ENCODE measurements at places on chromosomes 5 and 9. TPM values are rescaled to one million over a fixed set of nuclear protein-coding genes. Genes with fewer than 3 reads are reported as not detected.

DNA sequence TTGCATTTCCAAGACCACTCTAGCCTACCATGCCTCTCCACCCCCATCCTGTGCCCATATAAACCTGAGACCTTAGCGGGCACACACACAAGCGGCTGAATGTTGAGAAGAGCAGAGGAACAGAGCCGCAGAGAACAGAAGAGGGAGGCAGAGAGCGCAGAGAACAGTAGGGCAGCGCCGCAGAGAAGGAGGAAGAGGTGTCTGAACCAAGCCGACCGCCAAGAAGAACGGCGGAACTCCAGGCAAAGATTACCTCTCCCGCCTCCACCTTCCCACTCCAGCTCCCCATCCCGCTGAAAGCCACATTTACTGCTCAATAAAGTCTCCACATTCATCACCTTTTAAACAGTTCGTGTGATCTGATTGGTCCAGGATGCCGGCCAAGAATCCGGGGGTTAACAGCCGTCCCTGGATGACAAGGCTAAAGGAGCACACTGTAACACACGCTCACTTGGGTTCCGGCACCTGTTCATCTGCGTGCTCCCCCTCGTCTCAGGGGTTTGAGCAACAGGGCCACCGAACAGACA is 33.2 kb downstream of the GRIN3A start:
- no peak overlapping the region for H3K27ac ChIP-seq
- no peak for DNase-seq
- H3K36me3 ChIP-seq = no peaks in the 10 kb centered on the region
- H3K4me3 ChIP-seq = no peak overlapping the region
- no peaks in the 10 kb centered on the region for H3K27me3 ChIP-seq

DNA sequence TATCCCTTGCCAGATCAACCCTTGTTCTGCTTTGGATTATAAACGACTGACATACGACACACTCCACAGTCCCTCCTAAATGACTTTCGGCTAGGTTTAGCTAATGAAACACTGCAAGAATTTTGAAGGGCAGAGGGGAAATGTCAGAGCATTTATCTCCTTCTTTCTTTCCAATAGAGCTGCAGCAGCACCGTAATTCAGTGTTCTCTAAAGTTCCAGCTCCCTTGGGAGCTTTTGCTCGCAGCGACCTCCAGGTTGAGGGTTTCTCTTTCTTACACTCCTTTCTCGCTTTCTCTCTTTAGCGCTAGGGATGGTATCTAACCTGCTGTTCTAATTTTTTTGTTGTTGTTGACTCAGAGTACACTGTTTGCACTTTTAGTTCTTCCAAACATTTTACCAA is 467.1 kb upstream of the ST8SIA4 start:
- no peak for DNase-seq
- no peak overlapping the region for H3K4me3 ChIP-seq
- no peaks in the 10 kb centered on the region for H3K4me1 ChIP-seq

The HTR1A gene
- total RNA-seq = not detected

- no peaks in the 10 kb centered on the region for H3K4me1 ChIP-seq
- H3K27ac ChIP-seq = no peak overlapping the region
- no peaks in the 10 kb centered on the region for H3K27me3 ChIP-seq
- H3K36me3 ChIP-seq = no peaks in the 10 kb centered on the region
These were observed 599.6 kb upstream of the GRAMD2B start for GRCh38 chr5:125823572-125823971.

GRCh38 chr5:113807427-113807991 is 294.0 kb downstream of the YTHDC2 start:
- no peak for DNase-seq
- H3K27ac ChIP-seq = peak overlapping the region; percentile 73
- H3K4me3 ChIP-seq = no peak overlapping the region
- no peaks in the 10 kb centered on the region for H3K36me3 ChIP-seq

DNA sequence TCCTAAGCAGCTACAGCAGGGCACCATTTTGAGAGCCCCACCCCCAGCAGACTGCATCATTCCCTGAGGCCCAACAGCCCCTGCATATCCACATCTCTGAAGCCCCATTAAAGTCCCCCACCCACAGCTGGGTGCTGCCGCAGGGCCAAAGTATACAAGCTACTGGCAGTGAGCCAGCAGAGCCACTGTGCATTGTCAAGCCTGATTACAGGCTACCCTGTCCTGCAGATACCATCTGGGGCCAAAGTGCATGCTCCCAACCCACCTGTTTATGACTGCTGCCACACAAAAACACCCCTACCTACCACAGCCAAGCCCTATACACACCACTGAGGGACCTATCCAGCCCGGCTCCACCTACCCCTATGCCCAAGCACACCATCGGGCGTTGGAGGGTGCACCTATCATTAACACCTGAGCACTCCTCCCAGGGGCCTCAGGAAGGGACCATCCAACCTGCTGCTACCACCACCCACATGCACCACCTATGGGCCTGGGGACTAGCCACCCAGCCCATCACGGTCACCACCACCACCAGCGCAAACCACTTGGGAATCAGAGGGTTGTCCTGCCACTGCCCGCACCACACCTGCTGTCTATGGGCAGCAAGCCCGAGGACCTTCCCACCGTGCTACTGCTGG is 105.0 kb downstream of the PLPP1 start:
- H3K36me3 ChIP-seq = peaks cover 44% of the 10 kb centered on the region
- DNase-seq = no peak
- H3K4me3 ChIP-seq = no peak overlapping the region
- H3K4me1 ChIP-seq = no peaks in the 10 kb centered on the region
- peak overlapping the region; percentile 63 for H3K27ac ChIP-seq

GRCh38 chr9:112551641-112552040 is 65.0 kb downstream of the KIAA1958 start:
- H3K4me3 ChIP-seq = no peak overlapping the region
- H3K4me1 ChIP-seq = no peaks in the 10 kb centered on the region
- no peak for DNase-seq
- H3K36me3 ChIP-seq = no peaks in the 10 kb centered on the region

The STK32A gene
- total RNA-seq = 6.2 TPM

The SLF1 gene
- 0.11 TPM for total RNA-seq

The IL13 gene
- total RNA-seq = not detected

- H3K4me3 ChIP-seq = no peak overlapping the region
- DNase-seq = no peak
- H3K4me1 ChIP-seq = peaks cover 23% of the 10 kb centered on the region
- H3K36me3 ChIP-seq = no peaks in the 10 kb centered on the region
- no peaks in the 10 kb centered on the region for H3K27me3 ChIP-seq
These were observed 78.6 kb upstream of the KLF9 start for GRCh38 chr9:70493029-70493428.

The TAL2 gene
- not detected for total RNA-seq

DNA sequence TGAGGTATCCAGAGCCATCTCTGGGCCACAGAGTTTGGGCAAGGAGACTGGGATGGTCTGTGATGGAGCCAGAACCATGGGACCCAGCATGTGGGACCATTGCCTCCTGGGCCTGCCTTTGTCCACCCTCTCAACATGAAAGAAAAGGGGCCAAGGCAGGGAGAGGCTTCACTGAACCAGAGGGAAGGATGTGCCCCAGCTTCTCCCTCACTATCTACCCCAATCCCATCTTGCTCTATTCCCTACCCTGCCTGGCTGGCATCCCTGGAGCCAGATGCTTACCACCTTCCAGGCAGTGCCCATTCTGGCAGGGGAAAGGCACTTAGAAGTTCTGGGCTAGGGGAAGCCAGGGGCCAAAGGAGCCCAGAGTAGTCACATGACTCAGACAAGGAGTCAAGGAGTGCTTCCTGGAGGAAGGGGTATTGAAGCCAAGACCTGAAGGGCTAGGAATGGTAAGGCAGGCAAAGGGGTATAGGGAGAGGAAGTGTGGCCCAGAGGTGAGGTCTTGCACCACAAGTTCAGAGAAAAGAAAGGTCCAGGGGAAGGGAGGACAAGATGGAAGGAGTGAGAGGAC is 9.8 kb downstream of the PDLIM4 start:
- peaks cover 30% of the 10 kb centered on the region for H3K4me1 ChIP-seq
- H3K27me3 ChIP-seq = no peaks in the 10 kb centered on the region
- no peak overlapping the region for H3K4me3 ChIP-seq

- no peak overlapping the region for H3K4me3 ChIP-seq
- no peaks in the 10 kb centered on the region for H3K36me3 ChIP-seq
- DNase-seq = no peak
- peaks cover 32% of the 10 kb centered on the region for H3K4me1 ChIP-seq
- H3K27ac ChIP-seq = peak overlapping the region; percentile 94
- no peaks in the 10 kb centered on the region for H3K27me3 ChIP-seq
These were observed 4.9 kb upstream of the ADRA1B start for GRCh38 chr5:159911349-159911748.

DNA sequence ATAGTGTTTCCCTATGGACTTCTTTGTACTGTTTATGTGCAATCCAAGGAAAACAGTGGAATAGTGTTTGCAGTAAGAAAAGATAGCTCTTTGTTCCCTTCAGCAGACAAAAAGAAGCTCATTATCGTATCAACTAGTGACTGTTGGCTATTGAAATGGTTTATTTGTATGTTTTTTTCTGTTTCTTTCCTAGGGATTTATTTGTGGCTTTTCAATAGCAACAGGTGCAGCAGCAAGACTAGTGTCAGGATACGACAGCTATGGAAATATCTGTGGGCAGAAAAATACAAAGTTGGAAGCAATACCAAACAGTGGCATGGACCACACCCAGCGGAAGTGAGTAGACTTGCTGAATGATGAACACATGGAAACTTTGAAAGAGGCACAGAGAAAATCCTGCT is 65.1 kb downstream of the SLC44A1 start:
- no peaks in the 10 kb centered on the region for H3K4me1 ChIP-seq
- no peak overlapping the region for H3K27ac ChIP-seq
- no peak overlapping the region for H3K4me3 ChIP-seq
- no peak for DNase-seq

DNA sequence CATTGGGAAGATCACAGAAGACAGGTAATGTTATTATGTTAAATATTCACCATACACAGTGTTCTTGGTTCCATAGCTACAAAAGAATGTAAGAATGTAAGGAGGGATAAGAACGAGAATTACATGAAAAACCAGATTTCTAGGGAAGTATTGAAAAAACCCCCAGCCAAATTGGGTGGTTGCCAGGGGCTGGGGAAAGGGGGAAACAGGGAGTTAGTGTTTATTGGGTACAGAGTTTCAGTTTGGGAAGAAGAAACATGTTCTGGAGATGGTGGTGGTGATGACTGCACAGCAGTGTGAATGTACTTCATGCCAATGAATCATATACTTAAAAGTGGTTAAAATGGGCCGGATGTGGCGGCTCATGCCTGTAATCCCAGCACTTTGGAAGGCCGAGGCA is 40.3 kb downstream of the GLRX start:
- H3K4me3 ChIP-seq = no peak overlapping the region
- DNase-seq = no peak
- peaks cover 7% of the 10 kb centered on the region for H3K36me3 ChIP-seq
- H3K27ac ChIP-seq = no peak overlapping the region

GRCh38 chr9:75715360-75715759 is 175.1 kb upstream of the PCSK5 start:
- no peak overlapping the region for H3K4me3 ChIP-seq
- H3K4me1 ChIP-seq = peaks cover 7% of the 10 kb centered on the region
- no peaks in the 10 kb centered on the region for H3K36me3 ChIP-seq
- no peak overlapping the region for H3K27ac ChIP-seq
- no peak for DNase-seq

- H3K36me3 ChIP-seq = no peaks in the 10 kb centered on the region
- H3K4me3 ChIP-seq = no peak overlapping the region
- DNase-seq = no peak
- no peak overlapping the region for H3K27ac ChIP-seq
- no peaks in the 10 kb centered on the region for H3K4me1 ChIP-seq
These were observed 7.3 kb downstream of the EGFLAM start for GRCh38 chr5:38265546-38266179.

DNA sequence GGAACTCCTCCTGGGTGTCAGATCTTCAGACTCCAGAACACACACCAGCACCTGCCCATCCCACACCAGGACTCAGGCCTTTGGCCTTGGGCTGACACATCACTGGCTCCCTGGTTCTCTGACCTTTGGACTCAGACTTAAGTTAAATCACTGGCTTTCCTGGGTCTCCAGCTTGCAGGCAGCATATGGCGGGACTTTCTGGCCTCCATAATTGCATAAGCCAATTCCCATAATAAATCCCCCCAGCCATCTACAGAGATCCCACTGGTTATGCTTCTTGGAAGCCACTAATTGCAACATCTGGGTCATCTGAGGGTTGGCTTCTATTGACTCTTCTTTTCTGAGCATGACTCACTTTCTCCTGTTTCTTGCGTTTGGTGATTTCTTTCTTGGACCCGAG is 80.3 kb upstream of the SARDH start:
- H3K36me3 ChIP-seq = no peaks in the 10 kb centered on the region
- no peak for DNase-seq
- no peaks in the 10 kb centered on the region for H3K4me1 ChIP-seq
- no peak overlapping the region for H3K4me3 ChIP-seq

GRCh38 chr5:53430618-53431252 is 49.7 kb upstream of the FST start:
- H3K4me1 ChIP-seq = no peaks in the 10 kb centered on the region
- no peaks in the 10 kb centered on the region for H3K27me3 ChIP-seq
- H3K4me3 ChIP-seq = no peak overlapping the region
- H3K27ac ChIP-seq = no peak overlapping the region

DNA sequence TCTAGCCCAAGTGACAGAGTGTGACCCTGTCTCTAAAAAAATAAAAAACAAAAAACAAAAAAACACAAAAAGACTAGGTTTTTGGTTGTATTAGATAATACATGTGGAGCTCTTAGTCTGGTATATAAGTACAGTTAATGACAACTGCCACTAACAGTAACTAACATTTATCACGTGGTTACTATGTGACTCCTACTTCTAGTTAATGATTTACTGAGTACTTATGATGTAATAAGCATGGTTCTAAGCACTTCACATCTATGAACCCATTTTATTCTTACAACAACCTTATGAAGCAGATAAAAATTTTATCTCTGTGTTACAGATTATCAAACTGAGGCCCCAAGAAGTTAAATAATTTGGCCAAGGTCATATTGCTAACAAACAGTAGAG is 6.1 kb upstream of the TMEFF1 start:
- no peak overlapping the region for H3K27ac ChIP-seq
- H3K36me3 ChIP-seq = no peaks in the 10 kb centered on the region
- no peaks in the 10 kb centered on the region for H3K27me3 ChIP-seq
- H3K4me1 ChIP-seq = no peaks in the 10 kb centered on the region
- no peak overlapping the region for H3K4me3 ChIP-seq

DNA sequence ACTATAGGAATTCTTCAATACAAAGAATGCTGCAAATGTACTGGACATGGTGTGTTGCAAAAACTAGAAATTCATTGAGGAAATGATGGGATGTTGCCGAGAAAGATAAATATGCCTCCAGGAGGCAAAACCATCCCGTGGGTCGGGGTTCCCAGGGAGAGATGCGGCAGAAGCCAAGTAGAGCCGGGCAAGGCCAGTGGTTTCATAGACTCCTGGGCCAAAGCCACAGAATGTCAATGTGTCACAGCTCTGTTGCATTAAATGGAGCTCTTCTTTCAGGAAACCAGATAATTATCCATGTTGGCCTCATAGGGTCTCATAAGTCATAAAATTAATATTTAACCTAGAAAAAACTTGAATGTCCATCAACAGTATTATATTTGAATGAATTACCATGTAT is 419.5 kb upstream of the CDH10 start:
- no peak overlapping the region for H3K4me3 ChIP-seq
- H3K27me3 ChIP-seq = no peaks in the 10 kb centered on the region
- H3K4me1 ChIP-seq = no peaks in the 10 kb centered on the region
- no peak for DNase-seq
- no peak overlapping the region for H3K27ac ChIP-seq

- H3K27me3 ChIP-seq = no peaks in the 10 kb centered on the region
- H3K4me3 ChIP-seq = no peak overlapping the region
- H3K4me1 ChIP-seq = no peaks in the 10 kb centered on the region
These were observed 15.5 kb downstream of the AKNA start for GRCh38 chr9:114371973-114372917.

The BASP1 gene
- 69.1 TPM for total RNA-seq

- H3K4me1 ChIP-seq = no peaks in the 10 kb centered on the region
- no peak overlapping the region for H3K4me3 ChIP-seq
- no peaks in the 10 kb centered on the region for H3K36me3 ChIP-seq
These were observed 29.2 kb downstream of the SUSD1 start for GRCh38 chr9:112145886-112146285.

All from ascending aorta (tissue), 2 donors.